ENCODE measurements at places on chromosomes 5 and 9.

DNA sequence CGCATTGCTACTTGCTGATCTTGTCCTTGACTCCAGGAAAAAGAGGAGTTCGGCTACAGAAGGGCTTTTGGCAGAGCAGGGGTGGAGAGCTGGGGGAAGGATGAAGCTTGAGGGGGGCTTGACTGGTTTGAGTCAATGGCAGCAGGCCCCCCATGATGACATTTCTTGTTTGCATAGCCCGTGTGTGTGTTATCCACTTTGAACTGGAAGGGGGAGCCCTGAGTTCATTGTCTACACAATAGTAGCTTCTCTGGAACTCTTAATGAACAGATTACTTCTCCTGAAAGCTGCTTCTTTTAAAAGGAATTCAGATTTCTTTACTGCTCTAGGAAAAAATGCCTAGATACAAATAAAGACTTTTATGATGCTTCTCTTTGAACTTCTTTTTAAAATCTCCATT, 2.3 kb downstream of the IFNB1 start:
- no peak for DNase-seq

GRCh38 chr9:86242071-86242470, 17.4 kb downstream of the C9orf153 start:
- DNase-seq, result no peak

- no peak for DNase-seq
Observed at GRCh38 chr9:75490326-75490725, 400.1 kb upstream of the PCSK5 start.

GRCh38 chr5:138469540-138470321, 4.5 kb downstream of the EGR1 start:
- DNase-seq, result peak; percentile 67

DNA sequence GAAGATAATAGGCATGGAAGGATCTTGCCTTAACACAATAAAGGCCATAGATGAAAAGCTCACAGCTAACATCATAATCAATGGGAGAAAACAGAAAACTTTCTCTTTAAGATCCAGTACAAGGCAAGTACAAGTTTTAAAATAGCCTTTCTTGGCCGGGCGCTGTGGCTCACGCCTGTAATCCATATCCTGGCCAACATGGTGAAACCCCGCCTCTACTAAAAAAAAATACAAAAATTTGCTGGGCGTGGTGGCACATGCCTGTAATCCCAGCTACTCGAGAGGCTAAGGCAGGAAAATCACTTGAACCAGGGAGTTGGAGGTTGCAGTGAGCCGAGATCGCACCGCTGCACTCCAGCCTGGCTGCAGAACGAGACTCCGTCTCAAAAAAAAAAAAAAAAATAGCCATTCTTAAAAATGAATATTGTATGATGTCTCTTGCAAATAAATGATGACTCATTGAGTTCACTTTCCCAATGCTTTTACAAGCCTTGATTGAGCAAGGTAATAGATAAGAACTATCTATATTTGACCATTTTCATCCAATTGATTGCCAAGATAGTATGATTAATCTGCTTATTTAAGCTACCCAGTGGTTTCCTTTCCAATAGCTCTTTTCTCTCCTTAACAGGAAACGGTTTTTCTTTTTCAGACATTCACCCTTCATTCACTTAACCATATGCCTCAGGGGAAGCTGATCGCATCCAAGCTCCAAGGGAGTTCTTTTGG, 15.8 kb downstream of the CCDC152 start:
- no peak for DNase-seq

- no peak for DNase-seq
Observed at GRCh38 chr5:18802336-18802735, 1168.1 kb downstream of the TAF11L14 start.

DNA sequence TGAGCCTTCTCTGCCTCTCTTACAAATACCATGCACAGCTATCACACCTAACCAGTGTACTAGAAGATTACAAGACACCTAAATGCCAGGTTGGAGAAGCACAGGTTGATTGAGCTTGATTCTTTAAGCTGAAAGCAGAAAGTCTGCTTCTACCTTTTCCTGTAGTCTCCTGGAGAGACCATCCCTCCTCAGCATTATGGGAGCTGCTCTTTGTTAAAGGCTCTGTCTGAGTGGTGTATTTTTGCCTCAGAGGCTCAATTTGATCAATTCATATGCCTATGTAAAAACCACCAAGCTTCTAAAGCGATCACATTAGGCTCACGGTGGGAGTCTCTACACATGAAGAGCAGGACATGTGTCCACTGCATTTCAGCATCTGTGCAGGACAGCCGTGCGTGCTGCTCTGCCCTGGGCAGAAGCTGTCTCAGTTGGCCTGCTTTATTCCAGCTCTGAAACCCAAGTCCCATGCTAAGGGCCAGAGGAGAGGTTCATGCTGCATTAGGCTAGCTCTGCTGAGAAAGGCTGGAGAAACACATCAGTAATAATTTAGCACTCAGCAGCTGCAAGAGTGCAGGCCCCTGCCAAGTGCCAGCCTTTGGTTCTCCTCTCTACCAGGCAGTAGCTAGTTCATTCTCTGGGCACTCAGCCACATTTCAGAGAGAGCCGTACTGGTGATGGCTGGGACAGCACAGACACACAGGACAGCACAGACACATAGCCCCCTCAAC, 41.7 kb downstream of the TMEM167A start:
- DNase-seq, result no peak

DNA sequence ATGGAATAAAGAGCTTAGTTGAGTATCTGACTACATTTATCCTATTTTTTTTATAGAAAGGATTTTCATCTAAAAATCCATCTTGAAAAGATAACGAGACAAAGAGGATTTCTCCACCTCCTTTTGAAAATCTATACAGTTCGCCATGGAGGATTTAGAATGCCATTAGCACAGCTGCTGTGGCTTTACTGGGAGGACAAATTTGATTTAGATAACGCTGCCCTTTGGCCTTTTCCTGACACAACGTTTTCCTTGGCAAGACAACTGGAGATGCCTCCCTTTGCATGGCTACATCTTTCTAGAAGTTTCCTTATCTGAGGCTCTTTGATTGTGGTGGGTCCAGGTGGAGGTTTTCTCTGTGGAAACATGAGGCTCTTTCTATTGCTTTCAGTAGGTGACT, 146.7 kb upstream of the KLF9 start:
- no peak for DNase-seq

DNA sequence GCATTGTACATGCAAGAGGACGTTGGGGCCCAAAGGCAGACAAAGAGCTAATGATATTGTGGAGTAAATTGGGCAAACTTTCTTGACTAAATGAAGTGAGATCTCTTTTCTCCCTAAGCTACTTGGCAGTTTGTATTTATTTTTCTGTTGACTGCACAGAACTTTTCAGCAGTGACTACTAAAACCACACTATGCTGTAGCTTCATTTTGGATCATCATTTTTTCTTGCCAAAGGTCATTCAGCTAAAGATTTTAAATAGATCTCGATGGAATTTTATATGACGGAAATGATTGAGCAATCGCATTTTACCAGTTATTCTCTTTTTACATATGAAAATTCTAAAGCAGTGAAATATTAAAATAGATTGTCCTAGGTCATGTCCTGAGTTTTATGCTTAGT, 286.1 kb upstream of the ACTBL2 start:
- DNase-seq, result no peak

DNA sequence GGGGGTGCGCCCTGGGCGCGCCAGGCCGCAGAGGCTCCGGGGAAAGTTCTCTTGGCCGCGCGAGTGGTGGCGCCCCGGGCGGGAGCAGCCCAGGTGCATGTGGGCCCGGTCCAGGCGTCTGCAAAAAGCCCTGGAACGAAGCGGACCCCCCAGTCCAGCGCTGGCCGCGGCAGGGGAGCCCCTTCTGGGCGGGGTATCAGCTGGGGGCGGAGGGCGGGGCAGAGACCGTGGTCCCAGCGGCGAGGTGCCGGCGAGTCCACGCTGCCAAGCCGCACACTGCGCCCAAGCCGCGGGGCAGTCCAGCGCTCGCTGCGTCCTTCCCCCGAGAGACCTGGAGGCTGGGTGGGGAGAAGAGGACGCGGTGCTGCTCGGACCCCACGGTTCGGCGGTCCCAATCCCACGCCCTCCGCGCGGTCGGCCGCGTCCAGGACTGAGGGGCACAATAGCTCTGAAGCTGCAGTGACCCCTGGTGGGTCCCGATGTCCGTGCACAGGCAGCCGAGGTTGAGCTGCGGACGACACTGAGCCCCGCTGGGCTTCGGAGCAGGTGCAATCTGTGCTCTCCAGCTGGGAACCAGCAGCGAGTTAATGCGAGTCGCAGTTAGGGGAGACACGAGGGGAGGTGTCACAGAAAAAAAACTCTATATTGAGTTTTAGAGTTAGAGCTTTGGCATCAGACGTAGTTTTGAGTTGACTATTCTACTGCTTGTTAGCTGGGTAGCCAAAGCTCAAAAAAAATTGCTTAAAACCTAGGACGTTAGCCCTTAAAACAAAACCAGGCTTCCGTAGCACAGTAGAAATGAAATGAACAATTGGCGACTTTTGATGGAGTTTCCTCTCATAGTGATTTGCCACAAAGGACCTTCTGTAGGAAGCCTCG, 1.1 kb upstream of the EPB41L4A start:
- peak; percentile 46 for DNase-seq

DNA sequence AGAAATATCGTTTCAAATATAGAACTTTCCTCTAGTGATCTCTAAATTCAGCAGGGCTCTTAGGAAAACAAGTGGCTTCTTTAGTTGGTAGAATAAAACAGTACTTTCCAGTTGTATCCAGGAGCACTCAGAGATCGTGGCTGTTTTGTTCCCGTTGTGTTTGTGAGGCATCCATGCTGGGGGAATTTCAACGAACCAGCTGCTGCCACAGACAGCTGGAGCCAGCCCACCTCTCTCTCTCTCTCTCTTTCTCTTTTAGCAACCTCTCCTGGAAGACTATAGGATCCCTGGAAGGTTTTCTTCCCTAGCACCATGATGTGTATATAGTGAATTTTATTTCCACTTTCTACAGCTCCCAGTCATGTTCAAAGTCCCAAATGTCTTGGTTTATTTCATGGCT, 1116.0 kb upstream of the SEMA6A start:
- no peak for DNase-seq
